ENCODE measurements at places on chromosomes 4 and X. TPM values are rescaled to one million over a fixed set of nuclear protein-coding genes. Genes with fewer than 3 reads are reported as not detected.

The GRIA2 gene
- 0.54 TPM for total RNA-seq

The ANK2 gene
- total RNA-seq: 72.2 TPM

DNA sequence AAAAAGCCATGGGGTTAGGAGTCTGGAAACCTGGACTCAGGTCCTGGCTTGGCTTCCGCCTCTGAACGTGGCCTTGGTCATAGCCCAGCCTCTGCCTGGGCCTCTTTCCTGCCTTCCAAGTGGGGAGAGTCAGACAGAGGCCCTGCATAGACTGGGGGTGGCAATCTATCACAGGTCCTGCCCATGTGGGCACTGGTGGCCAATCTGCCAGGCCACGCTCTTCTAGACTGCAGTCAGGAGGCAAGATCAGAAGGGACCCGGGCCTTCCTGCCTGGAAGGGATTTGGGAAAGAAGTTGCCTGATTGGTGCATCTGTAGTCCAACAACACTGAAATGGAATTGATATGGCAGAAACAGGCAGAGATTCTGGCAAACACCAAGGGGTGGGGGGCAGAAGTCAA is 46.1 kb downstream of the CNGA2 start:
- H3K4me1 ChIP-seq: no peaks in the 10 kb centered on the region
- H3K27ac ChIP-seq: no peak overlapping the region
- H3K36me3 ChIP-seq: no peaks in the 10 kb centered on the region

- H3K27ac ChIP-seq: no peak overlapping the region
- H3K4me3 ChIP-seq: no peak overlapping the region
- H3K4me1 ChIP-seq: no peaks in the 10 kb centered on the region
- no peak for DNase-seq
- no peaks in the 10 kb centered on the region for H3K36me3 ChIP-seq
- peaks cover 20% of the 10 kb centered on the region for H3K27me3 ChIP-seq
These were observed 10.6 kb upstream of the ZNF718 start for GRCh38 chr4:113732-114131.

GRCh38 chr4:118850488-118851173 is 14.7 kb upstream of the SEC24D start:
- H3K27me3 ChIP-seq: no peaks in the 10 kb centered on the region
- H3K4me1 ChIP-seq: peaks cover 6% of the 10 kb centered on the region
- H3K27ac ChIP-seq: no peak overlapping the region
- no peaks in the 10 kb centered on the region for H3K36me3 ChIP-seq

GRCh38 chr4:99863804-99864203 is 30.4 kb downstream of the LAMTOR3 start:
- H3K4me1 ChIP-seq: peaks cover 38% of the 10 kb centered on the region
- no peaks in the 10 kb centered on the region for H3K27me3 ChIP-seq
- H3K27ac ChIP-seq: peak overlapping the region; percentile 25
- no peak overlapping the region for H3K4me3 ChIP-seq

The ADH7 gene
- not detected for total RNA-seq

- no peak overlapping the region for H3K27ac ChIP-seq
- no peak overlapping the region for H3K4me3 ChIP-seq
- H3K4me1 ChIP-seq: no peaks in the 10 kb centered on the region
- no peak for DNase-seq
These were observed 43.3 kb upstream of the PDGFC start for GRCh38 chr4:157014621-157015591.

The CFAP47 gene
- total RNA-seq: 0.71 TPM

The CT45A5 gene
- not detected for total RNA-seq

GRCh38 chr4:40702137-40702799 is 47.5 kb upstream of the NSUN7 start:
- DNase-seq: no peak
- H3K36me3 ChIP-seq: no peaks in the 10 kb centered on the region
- no peak overlapping the region for H3K4me3 ChIP-seq
- no peaks in the 10 kb centered on the region for H3K27me3 ChIP-seq
- H3K4me1 ChIP-seq: no peaks in the 10 kb centered on the region

DNA sequence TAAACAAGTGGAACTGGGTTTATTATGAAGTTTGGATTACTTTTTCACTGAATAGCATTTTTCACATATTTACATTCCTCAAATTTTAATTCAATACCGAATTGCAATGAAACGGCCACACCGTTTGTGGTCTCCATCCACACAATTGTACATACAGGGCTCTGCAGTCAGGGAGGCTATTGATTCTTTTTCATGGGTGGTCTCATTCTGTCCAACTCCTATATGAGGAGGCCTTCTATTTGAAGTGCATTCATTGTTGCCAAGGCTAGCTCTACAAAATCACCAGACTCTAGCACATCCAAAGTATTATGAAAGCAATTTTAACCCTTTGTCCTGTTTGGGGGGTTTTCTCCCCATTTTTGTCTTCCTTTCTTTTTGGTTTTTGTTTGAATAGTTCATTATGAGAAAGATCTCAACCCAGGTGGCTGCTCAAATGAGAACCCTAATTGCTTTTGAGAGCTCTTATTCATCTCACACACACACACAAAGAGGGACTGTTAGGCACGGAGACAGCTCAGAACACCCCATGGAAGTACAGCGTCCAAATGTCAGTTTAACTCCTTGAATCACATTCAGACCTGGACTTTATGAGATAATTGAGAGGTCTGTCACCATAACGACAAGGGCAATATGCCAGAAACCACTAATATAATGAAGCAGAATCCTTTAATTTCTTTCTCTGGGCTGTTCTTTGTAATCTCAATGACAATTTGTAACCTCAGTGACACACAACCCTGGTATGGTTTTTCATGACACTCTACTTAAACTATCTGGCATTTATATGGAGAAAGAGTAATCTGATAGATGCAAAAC is 79.4 kb downstream of the NLGN4X start:
- no peak overlapping the region for H3K27ac ChIP-seq
- DNase-seq: no peak
- H3K27me3 ChIP-seq: no peaks in the 10 kb centered on the region
- H3K4me1 ChIP-seq: no peaks in the 10 kb centered on the region
- H3K36me3 ChIP-seq: no peaks in the 10 kb centered on the region
- H3K4me3 ChIP-seq: no peak overlapping the region

DNA sequence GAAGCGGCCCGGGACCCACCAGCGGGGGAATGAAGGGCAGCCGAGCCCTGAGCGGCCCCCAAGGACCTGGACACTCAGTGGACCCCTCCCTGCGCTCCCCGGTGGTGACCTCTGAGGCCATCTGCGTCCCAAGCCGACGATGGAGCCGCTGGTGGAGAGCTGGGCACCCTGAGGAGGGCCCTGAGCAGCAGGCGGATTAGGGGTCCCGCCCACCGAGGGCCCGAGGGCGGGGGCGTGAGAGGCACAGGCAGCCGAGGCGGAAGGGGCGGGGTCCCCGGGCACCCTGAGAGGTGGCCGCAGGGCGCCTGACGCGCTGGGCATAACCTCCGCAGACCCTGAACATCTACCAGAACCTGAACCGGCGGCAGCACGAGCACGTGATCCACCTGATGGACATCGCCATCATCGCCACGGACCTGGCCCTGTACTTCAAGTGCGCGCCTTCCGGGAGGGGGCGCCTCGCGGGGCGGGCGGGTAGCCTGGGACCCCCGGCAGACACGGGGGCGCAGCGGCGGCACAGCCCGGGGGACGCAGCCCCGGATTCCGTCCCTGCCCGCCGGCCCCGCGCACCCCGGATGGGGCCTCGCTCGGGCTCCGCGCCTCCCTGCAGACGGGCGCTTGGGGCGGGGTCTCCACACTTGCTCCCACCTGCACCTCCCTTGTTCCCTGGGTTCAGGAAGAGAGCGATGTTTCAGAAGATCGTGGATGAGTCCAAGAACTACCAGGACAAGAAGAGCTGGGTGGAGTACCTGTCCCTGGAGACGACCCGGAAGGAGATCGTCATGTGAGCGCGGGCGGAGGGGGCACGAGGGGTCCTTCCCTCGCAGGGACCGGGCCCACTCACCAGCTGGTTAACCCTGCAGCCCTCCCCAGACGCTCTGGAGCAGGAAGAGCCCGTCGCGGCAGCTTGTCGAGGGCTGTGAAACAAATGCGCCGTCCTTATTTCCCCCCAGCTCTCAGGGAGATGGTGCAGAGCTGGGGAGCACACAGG is 10.3 kb downstream of the ATP5ME start:
- peak overlapping the region; percentile 39 for H3K4me3 ChIP-seq
- no peaks in the 10 kb centered on the region for H3K36me3 ChIP-seq
- peak; percentile 73 for DNase-seq
- no peak overlapping the region for H3K27ac ChIP-seq

- peaks cover 7% of the 10 kb centered on the region for H3K4me1 ChIP-seq
- no peaks in the 10 kb centered on the region for H3K36me3 ChIP-seq
- no peak overlapping the region for H3K27ac ChIP-seq
- H3K27me3 ChIP-seq: no peaks in the 10 kb centered on the region
These were observed 84.0 kb downstream of the NAA11 start for GRCh38 chr4:79241846-79242245.

GRCh38 chrX:39652336-39652735 is 445.4 kb downstream of the BCOR start:
- no peaks in the 10 kb centered on the region for H3K27me3 ChIP-seq
- H3K4me1 ChIP-seq: no peaks in the 10 kb centered on the region
- H3K36me3 ChIP-seq: no peaks in the 10 kb centered on the region
- no peak for DNase-seq
- H3K4me3 ChIP-seq: no peak overlapping the region
- H3K27ac ChIP-seq: no peak overlapping the region

DNA sequence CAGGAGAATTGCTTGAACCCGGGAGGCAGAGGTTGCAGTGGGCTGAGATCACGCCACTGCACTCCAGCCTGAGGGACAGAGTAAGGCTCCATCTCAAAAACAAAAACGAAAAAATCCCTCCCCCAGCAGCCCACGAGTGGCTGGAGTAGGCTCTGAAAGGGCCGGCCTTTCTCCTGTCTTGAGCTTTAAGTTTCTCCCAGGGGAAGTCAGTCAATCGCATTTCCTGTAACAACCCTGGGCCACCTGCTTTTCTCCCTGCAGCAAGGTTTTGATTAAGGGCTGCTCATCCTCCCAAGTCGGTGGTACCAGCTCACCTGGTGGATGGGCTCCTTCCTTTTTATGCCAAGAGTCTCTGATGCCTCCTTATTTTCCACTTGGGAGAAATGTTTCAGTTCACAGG is 2.0 kb upstream of the NYX start:
- DNase-seq: no peak
- no peak overlapping the region for H3K27ac ChIP-seq
- H3K36me3 ChIP-seq: no peaks in the 10 kb centered on the region
- no peaks in the 10 kb centered on the region for H3K27me3 ChIP-seq
- no peak overlapping the region for H3K4me3 ChIP-seq
- peaks cover 11% of the 10 kb centered on the region for H3K4me1 ChIP-seq

DNA sequence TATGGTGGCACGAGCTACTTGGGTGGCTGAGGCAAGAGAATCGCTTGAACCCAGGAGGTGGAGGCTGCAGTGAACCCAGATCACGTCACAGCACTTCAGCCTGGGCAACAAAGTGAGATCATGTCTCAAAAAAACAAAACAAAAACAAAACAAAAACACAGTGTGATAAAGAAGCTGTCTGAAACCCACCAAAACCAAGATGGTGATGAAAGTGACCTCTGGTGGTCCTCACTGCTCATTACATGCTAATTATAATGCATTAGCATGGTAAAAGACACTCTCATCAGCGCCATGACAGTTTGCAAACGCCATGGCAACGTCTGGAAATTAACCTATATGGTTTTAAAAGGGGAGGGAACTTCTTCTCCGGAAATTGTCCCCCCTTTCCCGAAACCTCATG is 29.4 kb upstream of the OPHN1 start:
- H3K27ac ChIP-seq: no peak overlapping the region
- H3K4me1 ChIP-seq: no peaks in the 10 kb centered on the region
- no peaks in the 10 kb centered on the region for H3K36me3 ChIP-seq
- no peak overlapping the region for H3K4me3 ChIP-seq

GRCh38 chr4:98613453-98614075 is 44.8 kb downstream of the TSPAN5 start:
- no peaks in the 10 kb centered on the region for H3K27me3 ChIP-seq
- no peak overlapping the region for H3K4me3 ChIP-seq
- H3K36me3 ChIP-seq: no peaks in the 10 kb centered on the region
- no peak for DNase-seq

DNA sequence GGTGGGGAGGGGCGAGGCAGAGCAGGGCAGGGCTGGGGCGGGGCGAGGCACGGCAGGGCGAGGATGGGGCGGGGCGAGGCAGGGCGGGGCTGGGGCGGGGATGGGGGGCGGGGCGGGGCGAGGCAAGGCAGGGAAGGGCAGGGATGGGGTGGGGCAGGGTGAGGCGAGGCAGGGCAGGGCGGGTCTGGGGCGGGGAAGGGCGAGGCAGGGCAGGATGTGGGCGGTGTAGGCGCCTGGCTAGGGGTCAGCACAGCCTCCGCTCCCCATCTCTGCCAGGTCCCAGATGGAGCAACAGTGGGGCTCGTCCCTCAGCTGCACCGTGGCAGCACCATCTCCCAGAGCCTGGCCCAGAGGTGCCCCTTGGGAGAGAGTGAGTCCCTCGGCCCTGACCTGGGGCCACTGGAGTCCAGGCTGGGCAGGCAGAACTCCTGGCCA is 4.2 kb upstream of the SRPK3 start:
- DNase-seq: peak; percentile 36
- no peaks in the 10 kb centered on the region for H3K36me3 ChIP-seq
- H3K27ac ChIP-seq: no peak overlapping the region
- H3K4me1 ChIP-seq: no peaks in the 10 kb centered on the region
- H3K4me3 ChIP-seq: no peak overlapping the region

DNA sequence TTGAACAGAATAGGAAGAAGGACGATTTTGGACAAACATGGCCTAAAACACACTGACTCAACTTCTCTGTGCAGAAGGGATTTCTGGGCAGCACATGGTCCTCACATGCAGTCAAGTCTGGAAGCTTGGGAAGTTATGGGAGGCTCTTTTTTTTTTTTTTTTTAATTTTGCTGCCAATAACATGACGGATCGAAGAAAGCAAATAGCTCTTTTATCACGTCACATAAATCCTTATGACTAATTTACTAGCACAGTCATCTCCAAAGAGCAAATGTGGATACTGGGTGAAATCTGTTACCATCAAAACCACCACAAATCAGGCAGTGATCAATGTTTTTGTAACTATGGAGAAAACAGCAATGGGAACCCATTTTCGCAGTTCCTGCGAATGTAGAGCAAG is 193.3 kb upstream of the FAM9B start:
- no peaks in the 10 kb centered on the region for H3K36me3 ChIP-seq
- H3K27ac ChIP-seq: no peak overlapping the region
- DNase-seq: no peak
- H3K27me3 ChIP-seq: no peaks in the 10 kb centered on the region
- H3K4me3 ChIP-seq: no peak overlapping the region
- H3K4me1 ChIP-seq: peaks cover 6% of the 10 kb centered on the region

- H3K36me3 ChIP-seq: no peaks in the 10 kb centered on the region
- H3K4me3 ChIP-seq: no peak overlapping the region
- no peak for DNase-seq
- H3K4me1 ChIP-seq: no peaks in the 10 kb centered on the region
- H3K27me3 ChIP-seq: no peaks in the 10 kb centered on the region
These were observed 55.5 kb downstream of the BMPR1B start for GRCh38 chr4:94813221-94813620.
